ENCODE measurements at places on chromosomes 1 and 21.

DNA sequence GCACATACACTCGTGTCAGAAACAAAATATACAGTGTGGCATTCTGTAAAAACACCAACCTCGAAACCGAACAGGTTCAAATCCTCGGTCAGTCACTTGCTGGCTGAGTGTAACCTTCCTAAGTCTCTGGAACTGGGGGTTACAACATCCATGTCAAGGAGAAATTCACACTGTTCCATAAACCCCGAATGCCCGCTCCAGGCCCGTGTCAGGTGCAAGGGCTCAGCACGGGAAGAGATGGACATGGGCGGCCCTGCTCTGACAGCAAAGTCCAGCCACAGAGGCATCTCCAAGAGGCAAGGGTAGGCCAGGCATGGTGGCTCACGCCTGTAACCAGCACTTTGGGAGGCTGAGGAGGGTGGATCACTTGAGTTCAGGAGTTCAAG is 79.5 kb downstream of the SLC66A1 start:
- no peak for DNase-seq

DNA sequence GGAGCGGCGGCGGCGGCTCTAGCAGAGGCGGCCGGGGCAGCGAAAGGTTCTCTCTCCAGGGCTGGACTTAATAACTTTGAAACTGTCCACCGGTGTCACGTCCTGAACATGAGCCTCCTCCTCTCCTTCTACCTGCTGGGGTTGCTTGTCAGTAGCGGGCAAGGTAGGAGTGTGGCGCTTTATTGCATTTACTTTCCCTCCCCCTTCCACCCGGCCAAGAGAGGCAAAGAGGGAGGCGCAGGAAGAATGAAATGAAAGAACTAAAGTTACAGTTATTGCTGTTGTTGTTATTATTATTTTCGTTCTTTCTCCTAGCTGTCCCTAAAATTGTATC is 214 bp downstream of the NCAM2 start:
- no peak for DNase-seq

DNA sequence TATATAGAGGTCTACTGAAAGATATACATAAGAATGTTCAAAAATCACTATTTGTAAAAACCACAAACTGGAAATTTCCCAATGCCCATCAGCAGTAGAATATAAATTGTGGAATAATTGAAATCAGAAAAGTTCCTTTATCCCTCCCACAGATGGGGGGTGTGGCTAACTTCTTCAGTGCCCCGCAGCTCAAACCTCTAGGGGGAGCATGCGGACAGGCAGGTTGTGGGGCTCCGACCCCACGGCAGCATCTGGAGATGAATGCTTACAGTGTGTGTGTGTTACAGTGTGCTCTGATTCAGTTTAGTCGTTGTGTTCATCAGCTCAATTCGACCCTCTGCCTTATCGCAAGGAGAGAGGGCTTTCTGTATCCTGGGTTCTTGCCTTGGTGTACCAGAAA is 262.1 kb upstream of the LRRC7 start:
- no peak for DNase-seq

GRCh38 chr1:180312926-180313325 is 82.9 kb downstream of the LHX4 start:
- no peak for DNase-seq

- no peak for DNase-seq
Observed at GRCh38 chr1:98119796-98120195, 199.0 kb upstream of the DPYD start.

GRCh38 chr1:207748737-207749528 is 2.9 kb upstream of the CD46 start:
- DNase-seq: no peak

GRCh38 chr1:93844262-93845045 is 34.6 kb downstream of the DNTTIP2 start:
- no peak for DNase-seq

DNA sequence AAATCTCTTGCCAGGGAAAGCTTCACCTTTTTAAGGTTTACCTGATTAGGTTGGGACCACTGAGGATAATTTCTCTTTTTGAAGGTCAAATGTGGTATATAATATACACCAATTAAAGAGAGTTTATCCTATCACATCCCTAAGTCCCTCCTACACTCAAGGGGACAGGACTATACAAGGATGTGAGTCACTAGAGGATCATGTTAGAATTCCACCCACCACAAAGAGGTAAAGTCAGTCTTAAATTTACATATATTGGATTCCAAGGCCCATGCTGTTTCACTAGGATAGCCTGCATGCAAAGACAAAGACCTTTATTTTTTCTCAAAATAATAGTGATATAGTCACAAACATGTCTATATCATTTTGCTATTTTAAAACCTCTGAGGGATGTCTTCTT is 164.4 kb downstream of the GIPC2 start:
- DNase-seq: no peak

DNA sequence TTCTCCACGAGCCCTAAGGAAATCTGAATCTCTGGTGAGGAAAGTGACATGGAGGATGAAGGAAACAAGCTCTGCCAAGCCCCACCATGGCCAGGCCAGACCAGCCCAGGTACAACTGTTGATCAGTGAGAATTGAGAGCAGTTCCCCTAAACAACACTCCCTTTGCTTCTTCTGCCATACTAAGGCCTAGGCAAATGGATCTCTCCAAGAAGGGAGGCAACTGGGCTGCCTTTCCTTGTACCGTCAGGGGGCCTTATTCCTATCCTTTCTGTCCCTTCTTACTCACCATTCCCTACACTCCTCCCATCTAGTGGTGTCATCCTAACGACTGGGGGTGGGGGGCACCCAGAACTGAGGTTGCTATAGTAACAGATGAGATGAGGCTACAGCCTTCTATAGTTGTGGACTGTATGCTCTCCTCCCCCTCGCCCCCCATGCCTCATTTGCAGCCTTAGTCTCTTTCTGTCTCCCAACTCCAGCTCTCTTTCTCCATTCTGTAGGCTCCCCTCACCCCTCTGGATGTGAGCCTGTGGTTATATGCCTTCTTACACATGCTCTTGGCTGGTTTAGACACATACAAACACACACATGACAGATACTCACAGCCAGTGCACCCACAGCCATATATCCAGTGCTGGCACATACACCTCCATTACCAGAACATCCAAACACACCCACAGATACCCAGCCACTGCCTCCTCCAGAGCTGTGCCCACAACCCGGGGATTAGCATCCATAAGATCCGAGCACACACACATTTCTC is 3.6 kb downstream of the PEA15 start:
- no peak for DNase-seq

DNA sequence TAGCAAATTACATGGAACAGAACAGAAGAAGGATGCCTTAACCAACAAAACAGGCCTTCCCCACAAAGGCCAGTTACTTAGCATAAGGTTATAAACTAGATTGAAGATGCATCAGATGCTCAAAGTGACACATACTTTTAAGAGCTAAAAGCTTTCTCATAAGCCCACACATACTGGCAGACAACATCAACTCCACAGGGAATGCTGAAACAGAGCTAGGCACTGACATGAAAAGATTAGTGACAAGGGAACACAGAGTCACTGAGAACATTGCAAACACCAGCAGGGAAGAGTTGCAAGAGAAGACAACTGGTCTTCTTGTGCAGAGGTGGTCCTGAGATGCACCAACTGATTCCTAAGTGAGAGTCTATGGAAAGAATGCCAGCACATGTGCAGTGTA is 6.9 kb downstream of the TTC13 start:
- no peak for DNase-seq

- no peak for DNase-seq
Observed at GRCh38 chr21:36461277-36461917, 18.5 kb downstream of the CLDN14 start.

GRCh38 chr1:91234181-91234580 is 170.5 kb downstream of the HFM1 start:
- no peak for DNase-seq

DNA sequence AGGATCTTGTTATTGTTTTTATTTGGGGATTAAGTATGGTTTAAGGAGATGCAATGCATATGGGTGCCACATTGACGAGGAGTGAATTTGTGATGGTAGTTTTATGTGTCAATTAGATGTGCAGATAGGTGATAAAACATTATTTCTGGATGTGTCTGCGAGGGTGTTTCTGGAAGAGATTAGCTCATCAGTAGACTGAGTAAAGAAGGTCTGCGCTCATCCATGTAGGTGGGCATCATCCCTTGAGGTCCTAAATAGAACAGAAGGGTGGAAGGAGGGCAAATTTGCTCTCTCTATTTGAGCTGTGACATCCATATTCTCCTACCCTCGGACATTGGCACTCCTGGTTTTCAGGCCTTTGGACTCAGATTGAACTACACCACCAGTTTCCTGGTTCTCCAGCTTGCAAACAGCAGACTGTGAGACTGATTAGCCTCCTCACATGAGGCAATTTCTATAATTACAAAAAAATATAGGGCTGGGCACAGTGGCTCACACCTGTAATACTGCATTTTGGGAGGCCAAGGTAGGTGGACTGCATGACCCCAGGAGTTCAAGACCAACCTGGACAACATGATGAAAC is 118.2 kb upstream of the ZNF678 start:
- DNase-seq: no peak

DNA sequence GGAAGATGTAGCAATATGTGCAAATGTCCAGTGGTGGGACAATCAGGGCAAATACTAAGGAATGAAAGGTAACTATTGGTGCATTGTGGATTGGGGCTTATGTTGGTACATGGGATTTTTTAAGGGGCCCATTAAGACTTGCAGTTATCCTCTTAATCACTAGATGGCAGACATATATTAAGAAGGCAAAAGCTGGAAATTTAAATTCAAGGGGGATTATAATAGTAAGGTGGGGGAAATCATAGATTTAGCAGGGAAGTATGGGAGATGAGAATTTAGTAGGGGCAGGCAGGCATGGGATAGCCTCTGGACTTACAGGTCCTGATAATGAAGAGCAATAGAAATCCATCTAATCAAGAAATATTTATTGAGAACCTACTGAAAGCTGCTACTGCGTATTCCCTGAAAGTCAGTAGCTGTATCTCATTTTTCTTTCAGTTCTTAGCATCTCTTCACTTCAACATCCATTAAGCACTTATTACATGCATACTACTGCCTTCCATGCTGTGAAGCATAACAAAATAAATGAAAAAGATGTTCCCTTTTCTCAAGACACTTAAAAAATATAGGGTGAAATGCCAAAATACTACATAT is 251.8 kb downstream of the CRB1 start:
- DNase-seq: no peak

DNA sequence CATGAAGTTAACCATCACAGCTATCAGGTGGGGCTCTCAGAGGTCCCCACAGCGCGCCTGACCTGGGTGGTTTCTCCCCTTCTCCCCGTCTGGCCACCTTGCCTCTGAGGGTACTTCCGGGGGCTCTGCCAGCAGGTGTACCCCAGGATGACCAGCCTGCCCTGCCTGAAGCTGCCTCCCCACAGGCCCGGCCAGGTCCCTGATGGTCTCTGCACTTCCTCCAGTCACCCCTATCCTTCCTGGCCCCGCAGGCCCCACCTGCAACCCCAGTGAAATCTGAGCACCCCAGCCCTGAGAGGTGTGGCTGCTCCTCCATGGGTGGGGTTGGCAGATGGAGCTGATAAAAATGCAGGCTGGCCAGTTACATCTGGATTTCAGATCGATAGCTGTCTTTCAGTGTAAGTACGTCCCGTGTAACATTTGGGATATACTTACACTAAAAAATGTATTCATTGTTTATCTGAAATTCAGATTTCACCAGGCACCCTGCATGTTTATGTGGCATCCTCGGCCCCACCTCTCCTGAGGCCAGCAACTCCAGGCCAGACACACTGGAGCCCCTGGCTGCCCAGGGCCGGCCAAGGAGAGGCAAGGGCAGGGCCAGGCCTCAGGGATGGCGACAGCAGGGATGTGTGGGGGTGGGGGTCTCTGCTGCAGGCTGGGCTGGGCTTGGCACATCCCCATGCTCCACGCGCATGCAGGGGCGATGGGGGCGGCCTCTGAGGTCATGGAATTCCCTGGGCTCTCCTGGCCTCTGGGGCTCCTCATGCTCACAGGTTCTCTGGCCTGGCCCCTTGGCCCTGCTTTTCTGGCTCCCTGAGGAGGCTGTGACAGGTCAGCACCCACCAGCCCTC is 25.1 kb downstream of the LRRC3 start:
- DNase-seq: no peak

DNA sequence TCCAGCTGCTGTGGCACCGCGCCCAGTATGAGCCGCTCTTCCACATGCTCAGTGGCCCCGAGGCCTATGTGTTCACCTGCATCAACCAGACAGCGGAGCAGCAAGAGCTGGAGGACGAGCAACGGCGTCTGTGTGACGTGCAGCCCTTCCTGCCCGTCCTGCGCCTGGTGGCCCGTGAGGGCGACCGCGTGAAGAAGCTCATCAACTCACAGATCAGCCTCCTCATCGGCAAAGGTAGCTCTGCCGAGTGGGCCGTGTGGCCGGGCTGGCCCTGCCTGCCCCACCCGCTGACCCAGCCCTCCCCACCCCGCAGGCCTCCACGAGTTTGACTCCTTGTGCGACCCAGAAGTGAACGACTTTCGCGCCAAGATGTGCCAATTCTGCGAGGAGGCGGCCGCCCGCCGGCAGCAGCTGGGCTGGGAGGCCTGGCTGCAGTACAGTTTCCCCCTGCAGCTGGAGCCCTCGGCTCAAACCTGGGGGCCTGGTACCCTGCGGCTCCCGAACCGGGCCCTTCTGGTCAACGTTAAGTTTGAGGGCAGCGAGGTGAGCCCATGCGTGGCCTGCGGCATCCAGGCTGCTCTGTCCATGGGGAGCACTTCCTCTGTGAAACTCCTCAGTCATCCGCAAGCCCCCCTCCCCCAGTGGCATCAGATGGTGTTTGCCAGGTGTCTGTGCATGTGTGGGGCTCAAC is 64.2 kb downstream of the PIK3CD start:
- DNase-seq: no peak

GRCh38 chr1:225933072-225933471 is 7.9 kb downstream of the LEFTY2 start:
- no peak for DNase-seq

- DNase-seq: no peak
Observed at GRCh38 chr1:18175530-18176377, 68.2 kb downstream of the IGSF21 start.

DNA sequence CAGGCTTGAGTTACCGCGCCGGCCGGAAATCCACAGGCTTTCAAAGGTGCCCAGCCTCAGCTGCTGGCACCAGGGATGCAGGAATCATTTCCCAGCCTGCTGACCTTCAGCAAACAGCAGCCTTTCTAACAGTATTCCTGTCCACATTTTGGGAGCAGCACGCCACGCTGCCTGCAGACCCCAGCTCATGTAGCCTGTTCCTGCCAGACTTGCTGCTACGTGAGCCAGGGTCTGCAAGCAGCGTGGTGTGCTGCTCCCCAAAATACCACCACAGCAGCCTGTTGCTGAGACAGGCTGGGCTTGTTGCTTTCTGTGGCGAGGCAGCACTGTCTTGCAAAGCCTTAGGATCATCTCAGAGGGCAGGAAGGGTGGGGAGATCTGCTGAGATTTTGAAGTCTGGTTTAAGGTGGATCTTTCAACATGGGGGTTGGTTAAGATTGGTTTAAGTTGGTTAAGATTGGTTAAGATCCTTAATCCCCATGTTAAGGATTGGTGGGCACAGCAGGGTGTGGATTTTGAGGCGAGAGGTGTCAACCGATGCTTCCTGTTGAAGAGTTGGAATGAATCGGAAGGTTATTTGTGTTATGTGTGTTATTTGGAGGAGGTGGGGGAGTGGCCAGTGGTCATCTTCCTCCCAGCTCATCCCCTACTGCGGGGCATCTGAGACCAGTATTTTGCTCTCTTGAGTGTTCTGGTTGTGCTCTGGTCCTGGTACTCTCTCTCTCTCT is 12.9 kb downstream of the FAAH start:
- DNase-seq: no peak
